GM12878 (cell line): ENCODE measurements at places on chromosomes 3 and 15. TPM values are rescaled to one million over a fixed set of nuclear protein-coding genes. Genes with fewer than 3 reads are reported as not detected.

The GATM gene
- polyA plus RNA-seq: 23.1 and 23.7 TPM in 2 replicates

The CCR1 gene
- 2.3 and 3.2 TPM in 2 replicates for polyA plus RNA-seq

The GPR149 gene
- not detected in 2 replicates for polyA plus RNA-seq

The HYAL1 gene
- 0.55 TPM in 1 of 2 replicates, not detected in the other for polyA plus RNA-seq

The TEX55 gene
- polyA plus RNA-seq: not detected in 2 replicates

The WWTR1 gene
- 7.9 and 8.4 TPM in 2 replicates for polyA plus RNA-seq

The MUC4 gene
- polyA plus RNA-seq: not detected in 2 replicates

The TRH gene
- not detected in 2 replicates for polyA plus RNA-seq

The ALPK3 gene
- polyA plus RNA-seq: not detected in 2 replicates

The ARHGEF26 gene
- polyA plus RNA-seq: 0.31 and 0.45 TPM in 2 replicates

The SEMA3B gene
- 0.09 and 0.16 TPM in 2 replicates for polyA plus RNA-seq

The FAM219B gene
- 18.6 and 24.2 TPM in 2 replicates for polyA plus RNA-seq

The MUSTN1 gene
- not detected in 2 replicates for polyA plus RNA-seq

The ZIC1 gene
- polyA plus RNA-seq: not detected in 2 replicates

The AP3S2 gene
- polyA plus RNA-seq: 26.1 and 28.5 TPM in 2 replicates

The MUC13 gene
- 0.18 and 0.27 TPM in 2 replicates for polyA plus RNA-seq

The SSUH2 gene
- polyA plus RNA-seq: 0.28 TPM in 1 of 2 replicates, not detected in the other

The TM6SF1 gene
- polyA plus RNA-seq: 0.76 and 1.2 TPM in 2 replicates

The LIPH gene
- polyA plus RNA-seq: 4.2 and 5.1 TPM in 2 replicates

The SOX14 gene
- not detected in 2 replicates for polyA plus RNA-seq

The RPL39L gene
- polyA plus RNA-seq: 60.9 and 67.8 TPM in 2 replicates

The EOMES gene
- polyA plus RNA-seq: 1.1 and 1.8 TPM in 2 replicates

The DOCK3 gene
- 0.46 and 0.52 TPM in 2 replicates for polyA plus RNA-seq

The OR5H1 gene
- not detected in 2 replicates for polyA plus RNA-seq

The GPR27 gene
- polyA plus RNA-seq: not detected in 2 replicates

The SV2B gene
- 1.3 and 1.5 TPM in 2 replicates for polyA plus RNA-seq

The DNAJC19 gene
- polyA plus RNA-seq: 117 and 120 TPM in 2 replicates

The TMEM44 gene
- polyA plus RNA-seq: 2.4 and 4.1 TPM in 2 replicates

The NPAP1 gene
- not detected in 2 replicates for polyA plus RNA-seq

The WDR5B gene
- 2.9 and 3.6 TPM in 2 replicates for polyA plus RNA-seq

The GOLGA8T gene
- not detected in 2 replicates for polyA plus RNA-seq

The MINAR1 gene
- 0.25 TPM in 1 of 2 replicates, not detected in the other for polyA plus RNA-seq

The WNT7A gene
- not detected in 2 replicates for polyA plus RNA-seq

The IQCF5 gene
- polyA plus RNA-seq: not detected in 2 replicates

The KLHDC8B gene
- 0.50 and 0.80 TPM in 2 replicates for polyA plus RNA-seq

The TOPAZ1 gene
- polyA plus RNA-seq: not detected in 2 replicates

The MESP2 gene
- not detected in 2 replicates for polyA plus RNA-seq
